Coronary artery (tissue), 2 donors: ENCODE measurements at places on chromosomes 4 and X.

GRCh38 chrX:123600181-123600580 lies 132.7 kb downstream of the THOC2 start:
- no peak for DNase-seq

DNA sequence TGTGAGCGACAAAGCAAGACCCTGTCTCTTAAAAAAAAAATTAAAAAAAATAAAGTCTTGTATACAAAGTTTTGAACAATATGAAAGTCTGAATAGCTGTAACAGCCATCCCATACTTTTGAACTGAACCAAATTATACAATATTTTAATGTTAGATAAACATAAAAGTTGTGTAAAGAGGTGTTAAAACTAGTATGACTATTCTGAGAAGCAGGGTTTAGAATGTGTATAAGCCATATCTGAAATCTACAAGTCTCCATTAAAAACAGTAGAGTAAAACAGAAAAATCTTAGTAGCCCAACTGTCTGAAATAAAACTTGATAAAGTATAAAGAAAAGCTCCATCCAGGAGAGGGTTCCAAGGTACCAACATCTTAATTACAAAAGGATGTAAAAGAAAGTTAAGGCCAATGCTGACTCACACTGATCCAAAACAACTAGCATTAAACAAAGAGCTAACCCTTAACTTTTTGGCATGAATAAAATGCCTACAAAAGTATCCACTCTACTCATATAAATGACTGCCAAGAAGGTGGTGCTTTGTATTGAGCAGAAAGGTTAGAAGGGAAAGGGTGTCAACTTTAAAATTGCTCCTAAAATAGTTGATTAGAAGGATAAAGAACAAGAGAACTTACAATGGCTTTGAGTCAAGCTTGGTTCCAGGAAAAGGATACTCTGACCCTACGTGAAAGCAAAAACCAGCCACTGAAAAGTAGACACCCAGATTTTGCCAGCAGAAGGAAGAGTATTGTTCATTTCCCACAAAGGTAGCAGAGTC lies 18.5 kb downstream of the CNOT6L start:
- no peak for DNase-seq

GRCh38 chr4:142713282-142714030 lies 132.6 kb downstream of the INPP4B start:
- no peak for DNase-seq

DNA sequence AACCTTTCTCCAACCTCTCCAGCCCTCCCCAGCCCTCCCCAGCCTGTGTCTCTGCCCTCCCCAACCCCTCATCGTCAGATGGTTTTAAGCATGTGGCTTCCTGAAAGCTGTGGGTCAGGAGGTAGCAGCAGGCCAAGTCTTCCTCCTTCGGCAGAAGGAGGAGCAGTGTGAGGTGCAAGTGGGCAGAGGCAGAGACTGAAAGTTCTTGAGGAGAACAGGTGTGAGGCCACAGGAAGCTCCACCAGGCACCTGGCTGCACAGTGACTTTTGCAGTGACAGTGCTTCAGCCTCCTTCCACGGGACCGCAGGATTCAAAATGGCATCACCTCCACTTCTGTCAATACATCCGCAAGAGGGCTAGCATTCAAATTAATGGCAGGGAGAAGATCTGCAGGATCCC lies 203.9 kb upstream of the LEF1 start:
- DNase-seq, result no peak

DNA sequence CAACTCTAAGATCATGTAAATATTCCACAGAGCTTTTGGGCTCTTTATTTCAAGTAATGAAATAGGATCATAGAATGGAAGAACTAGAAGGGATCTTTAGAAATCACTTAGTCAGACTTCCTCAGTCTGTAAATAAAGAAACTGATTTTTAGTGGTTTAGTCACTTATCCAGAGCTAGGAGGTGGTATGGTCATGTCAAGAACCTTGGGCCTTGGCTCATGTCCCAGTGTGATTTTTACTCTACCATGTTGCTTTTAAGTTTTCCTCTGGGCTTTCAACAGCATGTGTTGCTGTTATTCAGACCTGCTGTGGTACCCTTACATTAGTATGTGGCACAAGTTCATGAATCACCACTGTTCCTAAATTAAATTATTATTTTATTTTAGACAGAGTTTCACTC lies 184.9 kb downstream of the FRAS1 start:
- DNase-seq, result no peak

DNA sequence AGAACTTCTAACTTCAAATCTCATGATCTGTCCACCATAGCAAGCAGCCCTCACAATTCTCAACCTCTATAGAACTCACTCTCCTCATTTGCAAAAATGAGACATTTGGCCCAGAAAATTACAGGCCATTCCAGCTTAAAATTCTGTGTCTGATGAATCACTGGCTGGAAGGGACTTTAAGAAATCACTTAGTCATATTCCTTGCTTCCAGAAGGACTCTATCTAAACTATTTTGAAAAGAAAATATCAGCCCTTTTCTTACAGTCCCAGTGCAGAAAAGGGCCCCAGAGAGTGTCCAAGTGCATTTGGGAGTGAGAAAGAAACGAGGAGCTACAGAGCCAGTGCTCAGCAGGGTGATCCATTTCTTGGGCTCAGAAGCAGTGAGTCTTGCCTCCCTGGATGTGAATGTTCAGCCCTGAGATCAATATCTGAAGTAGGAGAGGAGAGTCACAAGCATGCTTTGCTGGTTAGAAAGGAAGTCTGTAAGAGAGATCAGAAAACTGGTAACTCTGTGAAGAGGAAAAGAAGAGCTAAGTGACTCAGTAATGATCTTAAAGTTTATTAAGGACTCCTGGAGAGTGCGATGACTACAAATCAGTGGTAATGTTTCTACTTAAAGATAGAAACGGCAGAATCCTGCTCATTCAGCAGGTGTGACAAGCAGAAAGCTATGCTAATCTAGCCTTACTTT lies 139.8 kb downstream of the PALLD start:
- DNase-seq, result no peak

DNA sequence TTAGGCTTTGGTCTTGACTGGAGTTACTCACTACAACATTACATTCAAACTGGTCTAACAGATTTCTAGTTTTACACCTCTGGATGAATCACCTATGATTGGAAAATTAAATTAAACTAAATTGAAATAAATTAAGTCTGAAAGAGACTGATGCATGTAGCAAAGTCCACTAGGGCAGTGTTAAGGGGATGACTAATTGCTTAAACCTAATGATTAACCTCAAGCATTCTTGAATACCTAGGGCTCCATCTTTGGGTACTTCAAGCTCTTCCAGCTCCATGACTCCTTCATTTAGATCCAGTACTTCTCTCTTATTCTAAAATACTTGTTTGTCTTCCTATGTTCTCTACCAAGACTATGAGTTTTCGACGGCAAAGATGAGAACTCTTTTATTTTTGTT lies 86.8 kb downstream of the SH2D1A start:
- no peak for DNase-seq

GRCh38 chr4:139532947-139533346 lies 23.1 kb downstream of the SETD7 start:
- DNase-seq, result no peak

- no peak for DNase-seq
Observed at GRCh38 chrX:47593522-47593921, 11.3 kb downstream of the TIMP1 start.

DNA sequence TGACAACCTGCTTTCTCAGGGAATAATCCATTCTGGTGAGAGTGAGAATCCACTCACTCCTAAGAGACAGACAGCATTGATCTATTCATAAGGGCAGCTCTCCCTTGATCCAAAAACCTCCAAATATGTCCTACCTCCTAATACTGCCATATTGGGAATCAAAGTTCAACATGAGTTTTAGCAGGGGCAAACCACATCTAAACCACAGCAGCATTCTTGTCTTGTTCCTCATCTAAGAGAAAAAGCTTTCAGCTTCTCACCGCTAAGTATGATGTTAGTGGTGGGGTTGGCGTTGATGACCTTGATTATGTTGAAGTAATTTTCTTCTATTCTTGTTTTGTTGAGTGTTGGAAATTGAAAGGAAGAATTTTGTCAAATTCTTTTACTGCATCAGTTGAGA lies 69.6 kb downstream of the SERTM2 start:
- no peak for DNase-seq

DNA sequence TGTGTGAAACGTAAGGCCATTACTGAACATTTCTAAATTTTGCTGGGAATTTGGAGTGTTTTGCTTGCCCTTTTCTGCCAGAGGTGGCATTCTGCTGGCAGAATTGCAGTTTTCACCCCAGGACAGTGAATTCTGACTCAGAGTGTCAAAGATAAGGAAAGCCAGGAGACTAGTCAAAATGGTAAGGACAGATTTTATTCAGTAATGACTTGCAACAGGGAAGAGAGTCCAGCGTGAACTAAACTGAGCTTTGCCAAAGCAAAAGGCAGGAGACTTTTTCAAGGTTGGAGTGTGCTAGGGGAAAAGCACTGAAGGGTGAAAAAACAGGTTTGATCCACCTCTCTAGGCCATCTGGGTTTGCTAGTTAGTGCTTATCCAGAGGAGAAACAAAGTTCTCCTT lies 19.4 kb downstream of the MRFAP1 start:
- no peak for DNase-seq

DNA sequence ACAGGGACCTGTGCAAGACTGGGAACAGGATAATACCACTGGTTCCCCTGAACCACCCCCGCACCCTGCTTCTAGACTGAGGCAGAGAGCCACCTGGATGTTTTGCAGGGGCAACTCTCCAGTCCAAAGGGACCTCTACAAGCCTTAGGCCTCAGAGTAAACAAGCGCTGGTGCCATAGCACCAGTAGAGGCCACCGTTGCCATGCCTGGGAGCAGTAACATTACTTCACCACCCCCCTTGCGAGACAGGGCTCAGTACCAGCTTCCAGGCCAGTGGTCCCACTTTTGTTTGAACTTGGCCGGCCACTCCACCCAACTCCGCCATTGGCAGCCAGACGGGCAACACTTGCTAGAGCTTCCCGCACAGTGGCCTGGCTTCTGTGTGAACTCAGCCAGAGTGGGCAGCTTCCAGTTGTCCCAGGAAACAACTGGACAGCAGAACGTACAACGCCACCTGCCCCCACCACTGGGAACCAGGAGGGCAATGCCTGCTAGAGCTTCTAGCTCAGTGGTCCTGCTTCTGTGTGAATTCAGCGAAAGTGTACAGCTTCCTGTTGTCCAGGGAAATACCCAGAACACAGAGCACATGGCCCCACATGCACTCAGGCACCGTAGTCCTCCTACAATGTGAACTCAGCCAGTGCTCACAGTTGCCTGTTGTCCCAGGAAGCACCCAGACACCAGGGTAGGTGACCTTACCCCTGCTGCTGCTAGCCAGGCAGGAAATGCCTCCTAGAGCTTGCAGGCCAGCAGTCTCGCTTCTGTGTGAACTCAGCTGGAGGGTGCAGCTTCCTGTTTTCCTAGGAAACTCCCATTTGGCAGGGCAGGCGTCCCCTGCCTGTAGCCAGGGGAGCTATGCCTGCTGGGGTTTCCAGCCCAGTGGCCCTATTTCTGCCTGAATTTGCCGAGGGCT lies 39.9 kb upstream of the PCDH19 start:
- no peak for DNase-seq

DNA sequence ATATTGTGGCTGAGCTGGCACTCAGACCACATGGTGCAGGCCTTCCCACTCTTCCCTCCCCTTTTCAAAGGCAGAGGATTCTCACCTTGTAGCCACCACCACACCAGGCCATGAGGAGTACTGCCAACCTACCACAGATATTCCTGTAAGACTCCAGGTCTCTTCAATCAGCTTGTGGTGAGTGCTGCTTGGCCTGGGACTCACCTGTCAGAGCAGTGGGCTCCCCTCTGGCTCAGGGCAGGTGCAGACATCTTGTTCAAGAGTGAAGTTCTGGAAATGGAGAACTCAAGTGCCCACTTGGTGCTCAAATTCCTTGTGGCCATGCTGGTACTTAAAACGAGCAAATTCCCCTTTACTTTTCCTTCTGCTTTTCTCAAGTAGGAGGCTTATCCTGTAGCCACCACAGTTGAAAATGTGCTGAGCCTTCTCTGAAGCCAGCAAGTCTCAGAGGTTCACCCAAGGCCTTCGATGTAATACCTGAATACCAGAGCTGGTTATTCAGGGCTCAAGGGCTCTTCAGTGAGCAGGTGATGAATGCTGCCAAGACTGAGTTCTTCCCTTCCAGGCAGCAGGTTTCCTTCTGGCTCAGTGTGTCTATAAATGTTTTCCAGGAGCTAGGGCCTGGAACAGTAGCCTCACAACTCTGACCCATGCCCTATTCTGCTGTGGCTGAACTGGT lies 212.9 kb downstream of the TEX13C start:
- DNase-seq, result no peak

DNA sequence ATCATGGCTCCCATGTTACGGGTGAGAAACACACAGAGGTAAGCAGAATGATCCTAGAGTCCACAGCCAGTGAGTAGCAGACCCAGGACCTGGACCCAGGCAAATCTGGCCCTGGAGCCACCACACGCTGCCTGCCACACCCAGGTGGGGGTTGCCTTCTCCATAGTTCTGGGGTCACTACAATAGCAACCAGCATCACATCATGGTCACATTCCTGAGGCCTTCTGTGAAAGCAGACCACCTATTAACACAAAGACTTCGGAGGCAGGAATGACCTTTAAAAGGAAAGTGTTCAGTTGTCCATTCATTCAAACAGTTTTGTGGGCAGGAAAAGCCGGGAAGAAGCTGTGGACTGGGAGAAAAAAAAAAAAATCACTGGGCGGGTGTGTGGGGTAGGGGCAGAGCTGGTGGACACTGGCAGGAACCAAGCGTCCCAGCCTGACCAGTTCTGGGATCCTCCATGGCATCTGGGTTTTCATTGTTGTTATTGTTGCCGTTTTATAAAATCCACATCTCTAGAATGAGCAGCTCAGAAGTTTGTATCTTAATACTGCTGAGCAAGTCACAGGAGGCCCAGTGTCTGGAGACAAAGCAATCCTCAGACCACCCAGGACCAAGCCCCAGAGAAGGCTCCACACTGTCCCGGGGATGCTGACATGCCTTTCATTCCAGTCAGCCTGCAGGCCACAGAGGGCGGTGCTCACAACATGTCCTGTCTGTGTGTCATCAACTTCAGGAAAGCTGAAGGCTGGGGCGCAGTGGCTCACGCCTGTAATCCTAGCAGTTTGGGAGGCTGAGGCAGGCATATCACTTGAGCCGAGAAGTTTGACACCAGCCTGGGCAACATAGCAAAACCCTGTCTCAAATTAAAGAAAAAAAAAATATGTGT lies 67.0 kb downstream of the SEL1L3 start:
- no peak for DNase-seq

- DNase-seq, result no peak
Observed at GRCh38 chr4:93897559-93897958, 69.0 kb downstream of the ATOH1 start.

DNA sequence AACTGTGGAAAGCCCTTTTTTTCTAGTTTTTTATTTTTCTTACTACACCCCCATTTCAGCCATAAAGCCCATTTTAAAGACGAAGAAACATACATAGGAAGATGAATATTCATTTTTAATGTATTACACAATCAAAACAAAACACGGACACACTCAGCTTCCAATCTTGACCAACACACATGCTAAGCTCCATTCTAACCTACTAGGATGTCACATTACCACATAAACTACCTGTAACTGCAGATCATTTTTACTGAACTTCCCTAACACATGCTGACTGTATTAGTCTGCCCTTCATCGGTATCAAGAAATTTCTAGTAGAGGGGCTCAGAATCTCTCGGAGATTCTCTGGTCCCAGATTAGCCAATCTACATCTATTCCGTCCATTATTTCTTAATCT lies 1.8 kb downstream of the CCNI start:
- no peak for DNase-seq

GRCh38 chrX:13009844-13010243 lies 34.6 kb downstream of the FAM9C start:
- no peak for DNase-seq

GRCh38 chr4:99807666-99808065 lies 9.0 kb upstream of the DAPP1 start:
- DNase-seq, result no peak

- no peak for DNase-seq
Observed at GRCh38 chr4:137375111-137375850, 157.0 kb downstream of the PCDH18 start.
